ENCODE measurements at places on chromosomes 4 and X.

- no peak for DNase-seq
Measured at GRCh38 chr4:159386620-159387019, 283.7 kb downstream of the RAPGEF2 start.

GRCh38 chr4:164748375-164748774, 5.6 kb upstream of the SMIM31 start:
- DNase-seq, result no peak

DNA sequence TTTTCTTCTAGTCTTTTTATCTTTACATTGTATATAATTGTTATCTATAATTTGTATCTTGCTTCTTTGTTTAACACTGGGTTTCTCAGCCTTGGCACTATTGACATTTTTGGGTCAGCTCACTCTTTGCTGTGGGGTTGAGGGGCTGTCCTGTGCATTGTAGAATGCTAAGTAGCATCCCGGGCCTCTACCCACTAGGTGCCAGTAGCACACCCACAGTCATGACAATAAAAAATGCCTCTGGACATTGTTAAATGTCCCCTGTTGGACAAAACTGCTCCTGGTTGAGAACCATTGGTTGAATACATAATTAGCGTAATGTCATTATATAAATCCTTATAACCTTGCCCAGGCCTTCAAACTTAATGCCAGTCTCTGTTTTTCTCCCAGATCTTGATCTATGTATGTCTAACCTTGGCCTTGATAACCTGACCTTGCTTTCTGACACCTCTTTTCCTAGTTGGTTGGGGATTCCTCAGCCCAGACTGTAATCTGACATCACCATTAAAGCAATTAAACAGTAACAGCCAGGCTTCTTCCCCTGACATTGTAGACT, 46.1 kb downstream of the DCX start:
- DNase-seq, result no peak

- DNase-seq, result no peak
Measured at GRCh38 chr4:163395758-163396157, 52.1 kb downstream of the NPY5R start.

GRCh38 chr4:169438057-169438480, 167.3 kb upstream of the SH3RF1 start:
- DNase-seq, result no peak

- DNase-seq, result no peak
Measured at GRCh38 chrX:47850901-47851300, 14.2 kb downstream of the ZNF81 start.

DNA sequence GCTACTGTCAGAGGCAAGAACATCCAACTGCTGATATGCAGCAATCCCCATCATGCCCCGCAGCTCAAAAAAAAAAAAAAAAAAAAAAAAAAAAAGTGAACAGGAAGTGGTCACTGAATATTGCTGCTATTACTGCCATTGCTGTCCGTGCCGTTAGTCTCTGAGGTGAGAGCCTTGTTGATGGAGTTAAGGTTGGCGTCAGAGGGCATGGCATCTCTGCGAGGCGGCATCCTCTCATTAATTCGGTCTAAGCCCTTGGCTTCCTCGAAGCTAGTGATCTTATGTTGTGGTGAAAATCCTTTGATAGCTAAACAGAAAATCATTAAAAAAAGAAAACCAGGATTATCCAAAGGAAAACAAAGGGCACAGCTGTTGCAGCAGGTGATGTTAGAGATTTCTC, 321.6 kb downstream of the PPP3CA start:
- no peak for DNase-seq

GRCh38 chr4:114399105-114399504, 199.5 kb upstream of the UGT8 start:
- no peak for DNase-seq

DNA sequence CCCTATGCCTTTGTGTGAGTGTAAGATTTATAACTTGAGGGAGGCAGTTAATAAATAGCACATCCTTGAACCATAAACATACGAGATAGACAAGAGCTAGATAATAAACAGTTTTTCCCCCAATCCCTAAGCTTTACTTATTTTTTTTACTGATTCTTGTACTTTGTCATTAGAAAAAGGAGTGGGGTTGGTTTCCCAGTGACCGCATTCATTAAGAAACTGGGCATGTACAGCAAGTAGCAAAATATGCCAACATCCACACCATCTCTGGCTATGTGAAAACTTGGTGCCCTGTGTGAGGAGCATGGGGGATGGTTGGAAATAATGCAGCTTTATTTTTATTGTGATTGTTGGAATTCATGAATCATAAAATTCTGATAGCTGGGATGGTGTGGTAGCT, 176.2 kb downstream of the CBR4 start:
- no peak for DNase-seq

DNA sequence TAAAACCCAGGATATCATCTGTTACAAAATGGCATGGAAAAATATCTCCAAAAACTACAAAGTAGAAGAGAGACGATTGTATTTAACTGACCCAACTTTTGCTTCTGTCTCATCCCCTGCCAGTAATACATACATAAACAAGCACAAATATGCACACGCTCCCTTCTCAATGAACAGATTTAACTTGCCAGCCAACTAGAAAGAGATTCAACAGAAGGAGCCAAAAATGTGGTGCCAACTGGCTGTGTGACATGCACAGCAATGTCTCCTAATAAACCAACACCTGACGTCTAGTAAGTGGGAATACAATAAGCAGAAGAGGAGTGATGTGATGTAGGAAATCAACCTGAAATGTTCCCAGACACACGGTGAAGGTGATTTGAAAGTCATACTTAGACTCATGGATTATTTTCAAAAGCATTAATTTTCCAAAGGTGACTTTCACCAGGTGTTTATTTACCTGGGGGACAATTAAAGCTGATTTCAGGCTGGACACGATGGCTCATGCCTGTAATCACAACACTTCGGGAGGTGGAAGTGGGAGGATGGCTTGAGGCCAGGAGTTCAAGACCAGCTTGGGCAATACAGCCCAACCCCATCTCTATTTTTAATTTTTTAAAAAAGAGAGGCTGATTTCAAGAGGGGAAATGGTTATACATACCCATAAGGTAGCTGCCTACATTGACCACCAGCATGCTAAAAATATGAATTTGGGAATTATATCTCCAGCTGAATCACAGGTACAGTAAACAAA, 33.7 kb downstream of the SH3RF1 start:
- DNase-seq, result no peak

GRCh38 chr4:70994069-70994366, 569 bp downstream of the DCK start:
- no peak for DNase-seq

DNA sequence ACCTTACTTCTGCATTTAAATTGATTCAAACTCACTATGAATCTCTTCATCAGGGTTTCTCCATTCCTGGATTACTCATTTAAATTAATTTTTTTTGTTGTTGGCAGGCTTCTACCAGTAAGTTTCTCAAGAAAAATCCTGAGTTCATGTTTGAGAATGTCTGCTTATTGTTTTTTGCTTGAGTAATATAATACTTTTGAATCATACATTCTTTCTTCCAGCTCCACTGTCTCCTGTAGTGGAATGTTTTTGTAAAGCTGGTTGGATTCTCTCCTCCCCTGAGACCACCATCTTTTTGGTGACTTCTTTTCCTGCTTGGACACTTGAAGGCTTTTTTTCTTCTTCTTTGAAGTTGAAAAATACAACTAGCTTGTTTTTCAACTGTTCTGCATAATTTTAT, 4.3 kb upstream of the MID1IP1 start:
- DNase-seq, result no peak

- no peak for DNase-seq
Measured at GRCh38 chr4:47996021-47996420, 20.5 kb downstream of the CNGA1 start.

DNA sequence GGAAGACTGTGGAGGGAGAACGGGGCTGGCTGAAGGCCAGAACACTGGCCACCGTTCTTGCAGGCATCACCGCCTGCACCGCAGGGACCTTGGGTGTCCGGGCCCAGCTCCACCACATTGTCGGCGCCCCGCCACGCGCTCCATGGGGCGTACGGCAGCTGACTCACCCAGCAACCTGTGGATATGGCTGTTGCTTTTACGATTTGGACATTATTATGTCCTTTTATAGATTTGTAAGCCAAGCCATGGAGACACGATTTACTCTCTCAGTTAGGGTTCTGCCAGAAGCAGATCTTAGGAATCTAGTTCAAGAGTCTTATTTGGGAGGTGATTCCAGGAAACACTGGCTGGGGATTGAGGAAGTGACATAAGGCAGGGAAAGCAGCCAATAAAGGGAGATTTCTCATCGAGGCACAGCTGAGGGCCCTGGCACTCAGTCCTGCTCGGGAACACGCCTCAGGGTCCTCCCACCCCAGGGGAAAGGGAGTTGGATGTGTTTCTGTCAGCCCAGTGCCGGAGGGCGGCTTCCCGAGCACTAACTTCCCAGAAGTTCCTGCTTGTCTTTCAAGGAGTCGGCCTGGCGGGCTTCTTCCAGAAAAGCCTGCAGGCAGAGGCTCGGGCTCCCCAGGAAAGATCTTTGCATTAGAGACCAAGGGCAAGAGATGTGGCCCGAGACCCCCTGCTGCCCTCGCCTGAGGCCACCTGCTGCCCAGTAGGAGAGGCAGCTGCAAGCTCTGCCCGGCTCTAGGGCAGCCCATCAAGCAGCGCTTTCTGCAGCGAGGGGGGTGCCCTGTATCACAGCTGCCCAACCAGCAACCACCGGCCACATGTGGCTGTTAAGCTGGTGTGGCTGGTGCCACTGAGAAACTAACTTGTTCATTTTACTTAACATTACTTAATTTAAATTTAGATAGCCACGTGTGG, 52.9 kb downstream of the CRMP1 start:
- no peak for DNase-seq

DNA sequence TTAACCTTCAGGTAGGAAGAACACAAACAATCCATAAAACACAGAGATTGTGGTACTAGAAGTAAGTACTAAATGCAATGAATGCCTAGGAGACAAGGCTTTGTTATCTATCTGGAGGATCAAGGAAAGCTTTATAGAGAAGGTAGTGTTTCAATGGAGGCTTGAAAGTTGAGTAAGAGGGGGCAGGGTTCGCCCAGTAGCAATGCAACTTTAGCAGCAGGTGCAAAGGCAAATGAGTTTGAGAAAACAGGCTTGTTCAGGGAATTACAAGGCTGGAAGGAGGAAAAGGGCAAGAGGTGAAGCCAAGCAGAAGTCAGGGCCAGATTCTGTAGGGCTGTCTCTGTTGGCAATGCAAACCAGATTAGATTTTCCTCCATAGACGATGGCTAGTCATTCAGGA, 35.5 kb upstream of the AMELX start:
- DNase-seq, result no peak

- DNase-seq, result no peak
Measured at GRCh38 chrX:9595174-9595573, 130.3 kb downstream of the TBL1X start.

- no peak for DNase-seq
Measured at GRCh38 chr4:64756016-64756415, 346.8 kb upstream of the TECRL start.

DNA sequence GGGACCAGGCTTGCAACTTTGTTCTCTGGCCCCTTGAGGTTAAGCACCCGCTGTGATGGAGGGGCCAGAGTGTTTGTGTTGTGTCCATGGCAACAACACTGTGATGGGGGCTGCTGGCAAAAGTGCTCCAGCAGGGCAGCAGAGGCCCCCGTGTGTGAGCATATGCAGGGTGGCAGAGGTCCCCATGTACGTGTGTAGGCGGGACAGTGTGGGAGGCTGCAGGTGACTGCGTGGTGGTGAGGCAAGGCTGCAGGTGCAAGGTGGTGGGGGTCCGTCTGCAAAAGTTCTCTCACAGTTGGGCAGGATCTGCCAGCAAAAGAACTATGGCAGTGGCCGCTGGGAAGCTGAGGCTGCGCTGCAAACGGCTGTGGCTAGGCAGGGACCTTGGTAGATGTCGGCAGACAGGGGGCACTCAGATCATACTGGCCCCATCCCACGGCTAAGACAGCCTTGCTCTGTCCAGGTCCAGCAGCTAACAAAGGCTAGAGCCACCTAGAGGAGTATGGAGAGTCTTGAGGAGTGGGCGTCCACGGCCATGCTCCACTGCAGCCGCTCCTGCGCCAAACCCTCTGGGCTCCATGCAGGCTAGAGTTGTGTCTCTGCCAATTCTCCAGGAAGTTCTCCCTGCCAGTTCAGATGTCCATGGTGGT, 46.8 kb upstream of the PASD1 start:
- no peak for DNase-seq

DNA sequence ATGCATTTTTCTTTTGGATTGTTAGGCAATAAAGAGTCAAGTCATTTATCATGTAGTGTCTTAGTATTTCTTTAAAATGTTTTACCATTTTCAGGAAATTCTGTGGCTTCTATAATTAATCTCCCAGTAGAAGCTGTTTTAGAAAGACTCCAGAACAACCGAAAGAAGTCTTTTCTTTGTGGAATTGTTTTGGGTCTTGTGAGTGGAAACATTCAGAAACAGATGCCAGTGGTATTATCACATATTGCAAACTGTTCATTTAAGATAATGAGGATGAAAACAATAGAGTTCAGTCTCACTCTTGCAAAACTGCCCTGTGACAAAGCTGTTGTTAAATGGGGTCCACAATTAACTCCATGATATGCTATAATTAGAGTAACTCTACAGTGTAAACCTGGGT, 211.2 kb upstream of the KIT start:
- no peak for DNase-seq

GRCh38 chr4:72896515-72896914, 173.0 kb downstream of the COX18 start:
- DNase-seq, result no peak

- no peak for DNase-seq
Measured at GRCh38 chr4:123787512-123788080, 391.0 kb downstream of the SPRY1 start.

DNA sequence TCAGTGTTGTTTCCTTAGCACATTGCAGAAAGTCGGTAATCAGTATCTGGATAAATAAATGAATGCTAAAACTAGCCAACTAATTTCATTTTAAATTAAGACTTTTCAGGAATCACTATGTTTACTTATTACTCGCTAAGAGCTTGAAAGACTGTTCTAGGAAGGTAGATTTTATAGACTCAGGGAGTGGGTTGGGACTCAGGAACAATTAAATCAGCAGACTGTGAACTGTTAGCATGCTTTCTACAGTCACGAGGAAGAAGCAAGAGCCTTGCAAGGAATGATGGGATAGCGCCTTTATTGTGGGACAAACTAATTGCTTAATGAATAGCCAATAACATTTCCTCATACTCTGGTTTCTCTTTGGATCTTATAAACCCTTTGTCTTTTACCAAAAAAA, 183.2 kb upstream of the AADAT start:
- DNase-seq, result no peak

DNA sequence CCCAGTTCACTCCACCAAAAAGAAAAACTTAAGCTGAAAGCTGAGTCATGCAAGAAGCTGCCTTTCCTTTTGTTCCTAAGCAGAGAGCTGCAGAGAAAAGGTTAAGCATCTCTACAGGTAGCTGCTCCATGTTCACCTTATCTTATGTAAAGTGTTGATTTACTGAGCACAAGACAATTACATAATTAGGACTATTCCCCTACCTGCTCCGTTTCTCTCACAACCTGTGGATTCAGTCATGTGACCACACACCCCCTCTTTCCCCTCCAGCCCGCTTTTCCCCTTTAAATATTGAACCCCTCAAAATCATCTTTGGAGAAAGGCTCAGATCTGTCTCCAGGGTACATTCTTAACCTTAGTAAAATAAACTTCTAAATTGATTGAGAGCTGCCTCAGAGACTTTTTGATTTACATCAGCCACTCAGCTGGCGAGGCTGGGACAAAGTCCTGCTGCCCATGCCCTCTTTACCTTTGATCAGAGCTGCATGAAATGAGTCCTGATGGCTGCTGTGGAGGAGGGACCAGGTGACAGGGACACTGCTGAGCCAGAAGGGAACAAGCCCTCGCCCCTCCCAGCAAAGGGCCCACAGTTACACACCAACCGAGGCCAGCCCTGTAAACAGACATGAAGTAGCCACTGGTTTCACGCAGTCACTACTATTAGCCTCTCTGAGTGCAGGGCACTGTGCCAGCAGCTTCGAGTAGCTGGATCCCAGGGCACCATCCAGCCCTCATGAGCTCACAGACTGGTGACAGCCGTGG, 53.9 kb upstream of the C4orf50 start:
- DNase-seq, result no peak

Data from vagina (tissue), 2 donors.